ENCODE measurements at places on chromosomes 3 and 15.

GRCh38 chr3:129123314-129124060, 1.9 kb upstream of the RAB43 start:
- no peak for DNase-seq

DNA sequence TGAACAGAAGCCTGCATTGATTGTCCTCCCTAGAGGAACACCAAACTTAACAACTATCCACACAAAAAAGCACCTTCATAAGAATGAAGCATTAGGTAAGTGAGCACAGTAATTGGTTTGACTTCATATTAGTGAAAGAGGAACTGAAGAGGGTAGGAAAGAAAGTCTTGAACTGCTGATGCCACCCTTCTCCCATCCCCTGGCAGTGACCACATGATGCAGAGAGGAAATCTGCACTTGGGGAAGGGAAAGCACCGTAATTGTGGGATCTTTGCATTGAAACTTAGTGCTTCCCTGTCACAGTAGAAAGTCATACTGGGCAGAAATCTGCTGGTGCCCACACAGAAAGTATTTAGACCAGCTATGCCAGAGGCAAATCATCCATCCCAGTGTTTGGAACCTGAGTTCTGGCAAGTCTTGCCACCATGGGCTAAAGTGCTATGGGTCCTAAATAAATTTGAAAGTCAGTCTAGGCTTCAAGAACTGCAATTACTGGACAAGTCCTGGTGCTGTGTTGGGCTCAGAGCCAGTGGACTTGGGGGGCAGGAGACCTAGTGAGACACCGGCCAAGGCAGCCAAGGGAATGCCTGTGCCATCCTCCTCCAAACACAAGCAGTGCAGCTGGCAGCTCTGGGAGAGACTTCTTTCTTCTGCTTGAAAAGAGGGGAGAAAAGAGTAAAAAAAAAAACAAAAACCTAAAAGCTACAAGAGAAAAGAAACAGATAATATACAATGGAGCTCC, 63.6 kb downstream of the SLC15A2 start:
- no peak for DNase-seq

GRCh38 chr3:159950156-159950898, 38.3 kb upstream of the IL12A start:
- no peak for DNase-seq

DNA sequence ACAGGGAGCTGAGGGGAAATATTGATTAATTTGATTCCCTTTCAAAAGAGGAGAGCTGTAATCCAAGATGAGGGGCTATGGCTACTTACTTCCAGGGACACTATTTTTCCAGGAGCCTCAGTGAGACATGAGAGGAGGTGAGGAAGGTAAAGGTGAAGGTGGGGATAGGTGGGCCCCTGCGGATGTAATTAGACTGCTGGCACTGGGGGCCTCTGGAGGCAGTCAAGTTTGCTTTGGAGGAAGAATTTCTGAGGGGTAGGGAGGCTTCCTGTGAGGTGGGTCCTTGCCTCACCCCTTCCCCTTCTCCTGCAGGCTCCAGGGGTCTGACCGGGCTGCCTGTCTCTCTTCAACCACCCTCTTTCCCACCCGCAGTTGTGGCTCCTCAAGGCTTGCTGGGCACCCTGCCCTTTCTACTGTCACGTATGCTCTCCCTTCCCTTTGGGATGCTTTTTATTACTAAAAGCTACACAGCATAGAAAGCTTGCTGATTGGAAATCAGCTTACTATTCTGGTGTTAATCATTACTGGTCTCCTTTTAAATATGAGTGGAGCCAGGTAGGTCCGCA, 22.5 kb downstream of the GASK1A start:
- DNase-seq = no peak

DNA sequence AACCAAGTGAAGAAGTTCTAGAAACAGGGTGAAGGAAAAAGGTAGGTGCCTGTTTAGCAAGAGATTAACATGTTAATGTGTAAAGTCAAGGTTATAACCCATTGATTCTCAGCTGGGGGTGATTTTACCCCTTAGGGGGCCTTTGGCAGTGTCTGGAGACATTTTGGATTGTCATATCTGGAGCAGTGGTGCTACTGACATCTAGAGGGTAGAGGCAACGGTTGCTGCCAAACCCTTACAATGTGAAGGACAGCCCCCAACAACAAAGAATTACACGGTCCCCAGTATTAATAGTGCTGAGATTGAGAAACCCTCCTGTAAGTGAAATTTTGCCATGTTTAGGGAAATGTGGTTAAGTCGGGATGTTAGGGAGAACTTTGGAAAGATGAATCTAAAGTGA, 74.7 kb downstream of the CRYBG3 start:
- DNase-seq = no peak

- DNase-seq = no peak
Measured at GRCh38 chr3:8482263-8482662, 19.4 kb upstream of the LMCD1 start.

DNA sequence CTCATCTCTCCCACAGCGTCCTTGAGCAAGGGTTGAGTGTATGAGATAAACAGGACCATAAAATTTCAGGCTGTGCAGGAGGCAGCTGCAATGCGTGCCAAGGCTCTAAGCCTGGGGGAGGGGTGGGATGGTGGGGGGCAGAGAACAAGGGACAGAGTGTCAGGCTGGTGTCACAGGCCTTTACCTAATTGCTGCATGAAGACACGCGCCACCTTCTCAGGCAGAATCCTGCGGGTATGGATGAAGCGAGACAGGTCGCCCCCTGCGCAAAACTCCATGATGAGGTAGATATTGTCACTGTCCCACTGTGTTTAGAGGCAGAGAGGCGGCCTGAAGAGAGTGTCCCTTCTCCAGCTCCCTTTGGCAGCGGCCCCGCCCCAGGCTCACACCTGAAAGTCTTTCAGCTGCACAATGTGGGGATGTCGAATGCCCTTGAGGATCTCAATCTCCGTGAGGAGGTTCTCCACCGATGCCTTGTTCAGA, 1.0 kb downstream of the ULK3 start:
- DNase-seq = no peak

DNA sequence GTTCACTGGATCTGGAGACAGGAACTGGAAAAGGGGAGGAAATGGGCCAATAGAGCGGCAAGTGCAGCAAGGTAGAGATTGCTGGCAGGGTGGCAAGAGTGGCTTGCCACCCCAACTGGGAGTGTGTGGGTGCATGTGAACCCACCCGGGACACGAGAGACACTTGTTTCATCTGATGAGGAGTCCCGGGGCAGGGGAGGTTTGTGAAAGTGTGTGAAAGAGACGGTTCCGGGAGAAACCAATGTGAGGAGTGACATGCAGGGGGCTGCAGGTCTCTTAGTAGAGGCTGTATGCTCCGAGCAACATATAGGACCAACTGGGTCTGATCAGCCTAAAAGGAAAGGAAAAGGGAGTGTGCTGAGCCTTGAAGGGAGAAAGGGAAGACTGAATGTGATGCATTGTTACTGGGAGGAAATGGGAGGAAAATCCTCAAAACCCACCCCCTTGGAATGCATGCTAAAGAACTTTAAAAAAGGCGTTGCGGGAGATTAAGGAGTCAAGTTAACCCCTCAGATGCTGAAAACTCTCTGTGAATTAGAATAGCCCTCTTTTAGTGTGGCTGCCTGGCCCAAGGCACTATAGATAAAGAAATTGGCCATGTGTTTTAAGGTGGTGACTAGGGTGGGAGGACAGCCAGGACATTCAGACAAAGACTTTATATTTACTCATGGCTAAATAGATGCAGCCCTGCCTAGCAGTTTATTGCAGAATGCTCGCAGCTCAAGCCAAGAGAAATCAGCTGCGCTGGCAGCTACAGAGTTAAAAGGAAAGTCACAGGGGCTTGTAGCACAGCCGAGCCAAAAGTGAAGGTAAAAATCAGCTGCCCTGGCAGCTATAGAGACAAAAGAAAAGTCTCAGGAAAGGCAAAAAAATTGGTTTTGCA, 9.1 kb upstream of the SLC9C1 start:
- DNase-seq = no peak

DNA sequence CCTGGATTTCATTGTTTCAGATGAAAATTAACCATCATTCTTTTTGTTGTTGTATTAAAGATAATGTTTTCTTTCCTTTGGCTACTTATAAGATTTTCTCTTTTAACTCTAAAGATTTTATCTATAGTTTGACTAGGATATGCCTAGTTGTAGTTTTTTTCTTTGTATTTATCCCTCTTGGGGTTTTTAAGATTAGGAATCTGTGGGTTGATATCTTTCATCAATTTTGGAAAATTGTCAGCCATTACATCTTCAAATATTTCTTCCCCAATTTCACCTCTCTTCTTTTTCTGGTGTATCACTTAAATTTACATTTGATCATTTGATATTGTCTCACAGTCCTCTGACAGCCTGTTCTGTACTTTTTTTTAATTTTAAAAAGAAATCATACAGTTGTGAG, 32.5 kb upstream of the LIMD1 start:
- DNase-seq = no peak

Measured in activated CD8-positive, alpha-beta memory T cell treated with anti-CD3 and anti-CD28 coated beads, Interleukin-2, amount 50 U/mL, for 4 hours (primary cell).